Epithelial cell of proximal tubule (primary cell): ENCODE measurements at places on chromosomes 11 and 22.

- DNase-seq = no peak
Observed at GRCh38 chr22:43231724-43232034, 44.7 kb upstream of the TTLL12 start.

- no peak for DNase-seq
Observed at GRCh38 chr11:125935056-125935455, 10.8 kb upstream of the VSIG10L2 start.

- DNase-seq = peak; percentile 66
Observed at GRCh38 chr22:31652911-31653684, 8.9 kb downstream of the PISD start.

- DNase-seq = no peak
Observed at GRCh38 chr11:108498046-108498815, at the start of gene POGLUT3. Gene POGLUT3, minus strand, starts transcription at chr11:108498384. Its CDS starts 18 bp downstream, at chr11:108498366.

GRCh38 chr22:45476814-45477213 is 25.9 kb upstream of the FBLN1 start:
- DNase-seq = no peak

DNA sequence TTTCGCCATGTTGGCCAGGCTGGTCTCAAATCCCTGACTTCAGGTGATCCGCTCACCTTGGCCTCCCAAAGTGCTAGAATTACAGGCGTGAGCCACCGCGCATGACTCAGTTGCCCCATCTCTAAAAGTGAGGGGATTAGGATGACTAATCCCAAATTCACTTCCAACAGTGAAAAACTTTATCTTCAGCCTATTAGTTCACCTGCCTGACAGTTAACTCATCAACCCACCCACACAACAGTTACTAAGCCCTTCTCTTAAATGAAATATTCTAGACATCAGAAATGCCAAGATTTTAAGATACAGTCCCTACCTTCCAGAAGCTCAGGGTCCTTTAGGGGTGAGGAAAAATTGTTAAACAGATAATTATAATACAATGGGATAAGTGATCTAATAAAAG is 2.0 kb upstream of the ANKRD42 start:
- no peak for DNase-seq

GRCh38 chr11:132242632-132243031 is 872.2 kb downstream of the NTM start:
- DNase-seq = no peak

- no peak for DNase-seq
Observed at GRCh38 chr11:17735818-17736578, 1.4 kb downstream of the KCNC1 start.

- DNase-seq = no peak
Observed at GRCh38 chr22:29810216-29810615, 27.9 kb downstream of the ASCC2 start.

DNA sequence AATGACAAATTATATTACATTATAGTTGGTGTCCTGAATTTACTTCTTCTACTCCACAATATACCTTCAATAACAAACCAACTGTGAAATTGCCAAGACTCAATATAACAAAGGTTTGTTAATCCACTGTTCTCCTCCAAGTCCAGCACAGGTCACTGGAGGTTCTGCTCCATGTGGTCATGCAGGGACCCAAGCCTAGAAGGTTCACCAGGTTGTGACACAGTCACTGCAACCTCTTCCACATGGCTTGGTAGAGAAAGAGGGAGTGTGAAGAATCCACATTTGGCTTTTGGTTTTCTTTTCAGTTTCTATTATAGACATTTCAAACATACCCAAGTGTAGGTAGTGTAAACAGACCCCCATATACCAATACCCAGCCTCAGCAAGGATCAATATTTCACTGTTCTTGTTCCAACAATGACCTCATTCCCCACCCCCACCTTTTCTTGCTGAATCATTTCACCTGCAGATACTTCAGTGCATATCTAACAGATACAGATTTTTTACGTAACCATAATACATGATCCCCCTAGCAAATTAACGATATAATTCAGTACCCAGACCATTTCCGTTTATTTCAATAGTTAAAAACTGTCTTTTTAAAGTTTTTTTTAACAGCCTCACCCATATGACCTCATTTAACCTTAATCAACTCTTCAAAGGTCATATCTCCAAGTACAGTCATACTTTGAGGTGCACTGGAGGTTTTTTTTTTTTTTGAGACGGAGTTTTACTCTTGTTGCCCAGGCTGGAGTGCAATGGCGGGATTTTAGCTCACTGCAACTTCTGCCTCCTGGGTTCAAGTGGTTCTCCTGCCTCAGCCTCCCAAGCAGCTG is 14.1 kb downstream of the FGF19 start:
- no peak for DNase-seq

DNA sequence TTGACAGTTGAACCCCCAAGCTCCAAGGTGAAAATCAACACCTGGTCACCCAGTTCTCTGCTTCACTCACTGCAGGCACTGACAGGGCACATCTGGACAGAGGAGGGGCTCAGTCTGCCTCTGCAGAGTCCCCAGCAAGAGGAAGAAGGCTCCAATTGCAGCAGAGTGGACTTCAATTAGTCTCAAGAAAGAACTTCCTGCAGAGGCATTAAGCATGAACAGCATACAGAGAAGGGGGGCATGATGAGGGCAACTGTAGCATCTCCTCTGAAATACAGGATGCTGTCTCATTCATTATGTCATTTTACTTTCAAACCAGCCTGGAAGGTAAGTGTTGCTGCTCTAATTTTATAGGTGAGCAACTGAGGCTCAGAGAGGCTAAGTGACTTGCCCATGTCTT is 11.1 kb downstream of the GDPD5 start:
- DNase-seq = no peak

DNA sequence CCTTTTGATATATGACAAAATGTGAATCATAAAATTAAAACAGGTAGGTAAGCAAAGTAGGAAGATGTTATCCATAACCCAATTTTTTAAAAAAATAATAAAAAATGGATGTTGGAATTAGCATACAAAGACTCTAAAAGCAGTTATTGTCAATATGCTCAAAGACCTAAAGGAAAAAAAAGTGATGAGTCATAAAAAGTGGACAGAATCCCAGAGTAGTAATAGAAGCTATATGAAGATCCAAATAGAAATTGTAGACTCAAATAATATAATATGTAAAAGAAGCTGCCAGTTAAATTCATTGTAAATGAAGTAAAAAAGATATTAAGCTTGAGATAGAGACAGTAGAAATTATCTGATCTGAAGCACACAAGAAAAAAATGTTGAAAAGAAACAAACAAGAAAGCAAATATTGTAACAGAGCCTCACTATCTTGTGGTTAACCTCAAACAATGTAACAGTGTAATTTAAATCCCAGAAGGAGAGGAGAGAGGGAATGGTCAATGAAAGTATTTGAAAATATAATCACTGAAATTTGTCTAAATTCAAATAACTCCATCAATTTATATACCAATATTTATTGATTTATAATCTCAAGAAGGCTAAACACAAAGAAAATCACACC is 773.4 kb upstream of the RAG2 start:
- DNase-seq = no peak

- DNase-seq = no peak
Observed at GRCh38 chr11:18633256-18634139, 644 bp downstream of the SPTY2D1 start.

DNA sequence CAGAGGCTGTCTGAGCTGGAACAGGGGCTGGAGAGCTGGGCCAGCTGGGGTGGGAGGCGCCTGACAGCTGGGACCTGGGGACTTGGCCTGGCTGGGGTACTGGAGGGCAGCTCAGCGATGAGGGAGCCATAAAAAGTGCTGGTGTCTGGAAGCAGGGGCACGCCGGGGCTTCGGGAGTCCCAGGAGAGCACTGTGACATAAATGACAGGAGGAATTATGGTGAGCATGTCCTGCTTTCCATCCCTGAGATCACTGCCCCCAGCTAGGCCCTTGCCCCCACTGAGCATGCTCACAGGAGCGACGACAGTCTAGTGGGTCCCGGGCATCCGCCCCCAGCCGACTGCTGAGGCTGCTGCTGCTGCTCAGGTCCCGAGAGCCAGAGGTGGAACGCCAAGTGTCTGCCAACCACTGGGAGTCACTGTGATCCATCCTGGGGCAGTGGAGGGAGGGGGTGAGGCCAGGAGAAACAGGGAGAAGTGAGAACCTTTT is 6.2 kb downstream of the ROBO4 start:
- DNase-seq = no peak

- no peak for DNase-seq
Observed at GRCh38 chr22:37433786-37434185, 6.5 kb upstream of the ELFN2 start.

- no peak for DNase-seq
Observed at GRCh38 chr22:32994041-32994830, 63.9 kb downstream of the SYN3 start.

- no peak for DNase-seq
Observed at GRCh38 chr11:109821511-109821910, 271.7 kb upstream of the ZC3H12C start.

DNA sequence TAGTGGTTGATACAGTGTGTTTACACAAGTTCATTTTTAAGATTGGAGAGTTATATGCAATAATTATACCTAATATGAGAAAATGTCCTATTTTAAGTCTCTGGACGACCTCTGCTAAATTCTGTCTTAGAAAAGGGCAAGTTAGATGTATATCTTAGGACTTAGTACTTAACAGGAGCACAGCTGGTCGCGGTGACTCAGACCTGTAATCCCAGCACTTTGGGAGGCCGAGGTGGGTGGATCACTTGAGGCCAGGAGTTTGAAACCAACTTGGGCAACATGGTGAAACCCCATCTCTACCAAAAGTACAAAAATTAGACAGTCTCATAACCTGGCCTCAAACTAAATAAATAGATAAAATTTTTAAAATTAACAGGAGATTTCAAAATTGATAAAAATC is 27.2 kb downstream of the BSX start:
- DNase-seq = no peak

- DNase-seq = no peak
Observed at GRCh38 chr11:133712051-133712560, 133.2 kb downstream of the SPATA19 start.

DNA sequence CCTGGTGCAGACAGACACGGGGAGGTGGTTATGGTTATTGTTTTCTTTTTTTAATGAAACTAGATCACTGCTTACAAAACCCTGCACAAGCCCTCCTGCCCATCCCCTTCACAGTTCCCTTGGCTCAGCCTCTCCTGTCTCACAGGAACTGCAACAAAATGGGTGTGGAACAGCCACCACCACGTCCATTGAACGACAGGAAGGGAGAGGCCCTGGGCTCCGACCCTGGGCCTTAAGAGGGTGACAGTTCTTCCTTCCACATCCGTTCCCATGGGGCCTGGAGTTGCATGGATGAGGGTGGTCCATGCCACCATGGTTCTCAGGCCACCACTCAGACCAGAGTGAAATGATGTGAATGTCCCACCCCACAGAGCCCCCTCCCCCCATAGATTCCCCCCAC is 15.7 kb downstream of the PRPF19 start:
- DNase-seq = no peak

DNA sequence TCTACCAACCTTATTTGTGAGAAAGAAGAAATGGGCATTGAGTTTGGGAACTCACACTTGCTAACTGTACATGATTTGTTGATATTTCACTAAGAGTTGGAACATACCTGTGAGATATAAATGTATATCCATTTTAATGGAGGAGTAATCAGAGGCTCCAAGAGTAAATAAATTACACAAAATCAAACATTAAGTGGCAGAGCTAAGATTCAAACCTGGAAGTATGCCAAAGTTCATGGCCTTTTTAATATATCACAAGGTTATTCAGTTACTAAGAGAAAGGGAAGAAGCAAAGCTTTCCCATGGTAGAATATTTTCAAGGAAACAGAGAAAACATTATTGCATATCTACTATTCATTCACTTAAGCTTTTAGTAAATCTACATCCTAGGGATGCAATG is 1641.1 kb downstream of the FAM181B start:
- DNase-seq = no peak

DNA sequence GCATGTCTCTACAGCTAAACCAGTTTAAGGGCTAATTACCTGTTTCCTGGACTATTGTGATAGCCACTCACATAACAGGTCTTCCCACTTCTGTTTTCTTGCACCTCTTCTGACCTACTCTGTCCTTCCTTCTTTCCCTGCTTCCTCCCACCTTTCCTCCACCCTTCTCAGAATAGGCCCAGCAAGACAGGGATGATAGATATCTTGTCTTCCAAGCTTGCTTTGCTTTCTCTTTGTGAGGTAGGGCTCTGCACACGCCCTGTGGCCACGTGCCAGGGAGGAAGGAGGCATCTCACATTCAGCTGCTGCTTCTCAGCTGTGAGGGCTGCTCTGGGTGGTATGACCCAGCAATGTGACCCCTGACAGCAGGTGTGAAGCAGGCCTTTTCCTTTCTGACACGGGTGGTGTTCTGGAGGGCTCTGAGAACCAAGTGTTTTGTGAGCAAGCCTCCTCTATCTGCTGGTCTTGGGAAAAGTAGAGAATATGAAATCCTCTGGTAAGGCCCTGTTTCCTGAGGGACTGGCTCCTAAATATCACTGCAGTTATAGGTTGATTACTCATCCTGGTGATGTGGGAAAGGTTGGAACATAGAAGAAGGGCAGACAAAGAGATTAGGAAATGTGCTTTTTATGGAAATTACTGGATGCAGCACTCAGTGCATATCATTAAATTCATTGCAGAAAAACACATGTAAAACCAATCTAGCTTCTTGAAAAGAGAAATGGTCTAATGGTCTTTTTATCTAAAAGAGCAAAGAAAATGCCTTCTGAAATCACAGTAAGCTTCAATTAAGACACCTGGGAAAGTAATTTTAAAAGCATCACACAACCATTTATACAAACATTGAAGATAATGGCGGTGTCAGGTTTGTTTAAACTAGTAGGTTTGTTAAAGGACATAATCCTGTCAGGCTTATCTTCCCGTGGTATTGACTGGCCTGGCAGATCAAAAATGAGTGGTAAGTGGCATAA is 8.5 kb downstream of the AMOTL1 start:
- no peak for DNase-seq

DNA sequence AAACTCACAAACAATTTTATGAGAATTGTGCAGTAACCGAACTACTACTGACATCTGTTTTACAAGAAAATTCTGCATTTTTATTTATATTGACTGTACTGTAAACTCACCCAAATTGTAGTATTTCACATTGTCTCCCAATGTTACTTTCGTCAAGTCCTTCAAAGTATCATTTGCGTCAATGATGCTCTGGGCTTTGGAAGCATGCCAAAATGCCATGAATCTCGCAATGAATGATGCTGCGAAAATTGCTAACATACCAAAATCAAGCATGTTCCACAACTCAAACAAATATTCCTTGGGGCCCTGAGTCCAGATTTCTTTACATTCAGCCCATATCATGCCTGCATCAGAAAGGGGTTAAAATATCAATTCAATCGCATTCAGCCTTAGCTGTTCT is 107.6 kb downstream of the TRPC6 start:
- DNase-seq = no peak

GRCh38 chr22:46676479-46676878 is 56.3 kb downstream of the GRAMD4 start:
- DNase-seq = no peak

DNA sequence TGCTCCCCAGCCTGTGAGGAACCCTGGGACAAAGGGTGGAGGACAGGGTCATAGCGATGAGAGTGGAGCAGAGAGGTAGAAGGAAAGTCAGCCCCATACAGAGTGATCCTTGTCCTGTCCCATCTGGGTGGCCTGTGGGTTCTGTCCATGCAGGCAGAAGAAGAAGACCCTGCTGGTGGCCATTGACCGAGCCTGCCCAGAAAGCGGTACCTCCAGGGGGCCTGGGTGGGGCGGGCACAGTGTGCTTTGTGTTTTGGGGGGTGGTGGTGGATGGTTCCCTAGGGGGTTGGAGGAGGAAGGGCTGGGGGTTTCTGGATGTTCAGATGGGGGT is 7.9 kb downstream of the SIDT2 start:
- no peak for DNase-seq
